ENCODE measurements at places on chromosomes 3 and 15. TPM values are rescaled to one million over a fixed set of nuclear protein-coding genes. Genes with fewer than 3 reads are reported as not detected.

Gene PIERCE2
- 9.6 TPM for polyA plus RNA-seq

Gene SLC9C1
- polyA plus RNA-seq: 0.09 TPM

Gene EFHB
- 3.5 TPM for polyA plus RNA-seq

Gene COL7A1
- polyA plus RNA-seq: 14.4 TPM

Gene DUOXA2
- polyA plus RNA-seq: 0.37 TPM

Measured in kidney (tissue), 22 donors.